Gastroesophageal sphincter (tissue), 4 donors: ENCODE measurements at places on chromosomes 16 and 17. TPM values are rescaled to one million over a fixed set of nuclear protein-coding genes. Genes with fewer than 3 reads are reported as not detected.

COTL1 gene
- 13.1 TPM for total RNA-seq

- ATAC-seq, result no peak
These were observed 21.9 kb downstream of the OMG start for GRCh38 chr17:31275116-31275515.

ALOX15B gene
- total RNA-seq, result 4.0 TPM

DNA sequence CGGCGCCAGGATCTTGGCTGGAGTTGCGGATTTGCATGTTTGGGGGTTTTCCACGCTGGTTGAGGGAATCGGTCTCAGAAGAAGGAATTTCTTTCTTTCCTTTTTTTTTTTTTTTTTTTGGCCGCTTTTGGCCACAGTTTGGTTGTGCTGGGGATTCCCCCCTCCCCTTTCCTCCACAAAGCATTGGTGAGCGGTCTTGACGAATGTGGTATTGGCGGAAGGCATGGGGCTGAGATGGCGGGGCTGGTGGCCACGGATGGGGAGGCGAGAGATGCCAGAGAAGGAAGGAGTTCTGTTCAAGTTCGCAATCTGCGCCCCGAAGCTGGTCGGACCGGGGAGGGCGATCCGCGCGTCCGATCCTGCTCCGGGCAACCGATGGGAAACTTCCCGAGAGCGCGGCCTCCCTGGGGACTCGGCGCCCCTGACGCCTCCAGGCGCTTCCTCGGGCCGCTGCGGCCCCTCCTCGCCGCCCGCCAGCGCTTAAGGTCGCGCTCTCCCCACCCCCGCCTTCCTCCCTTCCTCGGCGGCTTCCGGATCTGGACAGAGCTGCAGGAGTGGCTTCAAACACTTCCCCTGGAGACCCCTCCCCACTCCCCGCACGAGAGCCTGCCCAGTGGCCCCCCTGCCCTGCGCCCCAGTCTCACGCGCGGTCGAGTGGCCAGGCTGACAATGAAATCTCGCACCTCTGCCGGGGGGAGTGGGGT lies 43.2 kb downstream of the RAI1 start:
- no peak for ATAC-seq
